ENCODE measurements at places on chromosomes 1 and 21.

GRCh38 chr1:206709772-206710459, 25.2 kb downstream of the MAPKAPK2 start:
- DNase-seq: no peak

DNA sequence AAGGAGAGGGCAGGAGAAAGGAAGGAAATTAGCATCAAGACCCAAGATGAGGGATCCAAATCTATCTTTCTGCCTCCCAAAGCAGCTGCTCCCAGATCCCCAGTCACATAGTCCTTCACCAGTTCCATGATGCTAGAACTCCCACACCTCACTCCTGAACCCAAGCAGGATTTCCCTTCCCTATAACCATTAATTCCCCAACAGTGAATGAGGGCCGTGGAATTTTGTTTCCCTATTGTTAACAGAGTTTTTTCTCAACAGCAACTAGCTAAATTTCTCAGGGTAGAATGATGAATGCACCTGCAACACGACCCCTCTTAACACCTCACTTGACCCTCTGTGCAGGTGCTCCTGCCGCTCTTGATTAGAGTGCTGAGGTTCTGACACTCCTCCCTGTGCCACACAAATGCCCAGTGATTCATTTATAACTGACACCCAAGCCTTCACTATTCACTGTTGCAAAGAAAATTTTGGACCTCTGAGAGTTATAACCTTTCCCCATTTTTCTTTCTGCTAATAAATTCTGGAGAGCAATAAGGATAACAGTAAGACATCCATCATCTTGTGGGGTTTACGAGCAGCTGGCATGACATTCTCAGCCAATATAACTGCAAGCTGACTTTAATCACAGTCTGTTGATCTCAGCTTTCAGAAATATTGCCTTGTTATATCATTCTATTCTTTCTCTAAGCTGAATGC, 25.4 kb upstream of the NPL start:
- DNase-seq: no peak

GRCh38 chr1:27348861-27349783, 7.3 kb downstream of the SYTL1 start:
- no peak for DNase-seq

- DNase-seq: no peak
These were observed 20.4 kb upstream of the ACTRT2 start for GRCh38 chr1:3000671-3001470.

- DNase-seq: no peak
These were observed at the start of gene SLAMF7 for GRCh38 chr1:160739098-160739511. TSS of gene SLAMF7 (plus strand) at chr1:160739247. CDS start at chr1:160739302, 55 bp downstream.

DNA sequence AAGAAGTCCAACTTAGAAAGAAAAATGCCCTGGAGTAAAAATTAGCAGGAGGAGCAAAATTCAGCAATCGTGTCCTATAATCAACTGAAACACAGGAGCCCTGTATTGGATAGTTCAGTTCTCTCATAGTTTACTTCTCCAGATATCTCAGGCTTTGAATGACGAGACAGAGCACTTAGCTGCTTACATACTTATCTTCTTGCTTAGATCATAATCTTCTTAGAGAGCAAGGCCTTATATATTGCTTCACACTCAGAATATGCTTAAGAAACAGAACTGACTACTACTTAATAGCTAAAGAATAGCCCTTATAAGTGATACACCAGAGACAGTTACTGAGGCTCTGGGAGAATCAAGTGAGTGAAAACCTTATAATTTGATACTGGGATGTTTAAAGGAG, 38.9 kb downstream of the TOR3A start:
- DNase-seq: no peak

DNA sequence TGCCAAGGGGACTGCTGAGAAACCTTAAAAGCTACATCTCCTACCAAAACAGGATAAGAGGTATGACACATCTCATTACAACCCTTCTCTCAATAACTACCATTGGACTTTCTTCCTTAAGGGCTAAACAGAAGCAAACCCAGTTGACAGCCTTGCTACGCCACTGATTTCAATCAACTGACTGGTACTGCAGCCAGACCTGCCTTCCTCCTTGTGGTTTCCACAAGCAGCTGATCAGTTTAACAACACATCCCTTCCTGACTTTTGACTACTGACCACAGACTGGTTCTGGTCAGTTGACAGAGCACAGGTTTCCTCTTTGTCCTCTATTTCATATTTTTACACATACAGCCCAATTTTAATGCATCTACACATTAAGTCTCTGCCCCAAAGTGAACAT, 108.8 kb downstream of the ADAMTS1 start:
- no peak for DNase-seq

DNA sequence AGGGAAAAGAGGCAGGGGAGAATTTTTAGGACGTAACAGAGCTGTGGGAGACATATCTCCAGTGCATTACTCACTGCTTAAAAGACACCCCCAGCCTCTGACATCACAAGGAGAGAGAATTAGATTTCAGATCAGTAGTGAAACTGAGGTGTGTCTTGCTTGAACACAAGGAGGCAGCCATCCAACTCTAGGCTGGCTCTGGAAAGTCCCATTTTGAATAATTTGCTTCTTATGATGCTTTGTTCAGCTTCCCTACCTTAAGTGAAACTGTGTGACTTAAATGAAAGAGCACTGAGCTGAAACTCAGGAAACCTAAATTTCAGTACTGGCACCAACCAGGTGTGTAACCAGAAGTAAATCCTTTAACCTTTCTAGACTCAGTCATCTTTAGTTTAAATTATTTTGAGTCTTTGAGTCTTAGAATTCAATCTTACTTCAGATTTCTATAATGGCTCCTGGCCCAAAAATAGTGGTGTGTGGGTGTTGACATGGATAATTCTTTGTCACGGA, 251.6 kb upstream of the SGIP1 start:
- DNase-seq: peak; percentile 50

DNA sequence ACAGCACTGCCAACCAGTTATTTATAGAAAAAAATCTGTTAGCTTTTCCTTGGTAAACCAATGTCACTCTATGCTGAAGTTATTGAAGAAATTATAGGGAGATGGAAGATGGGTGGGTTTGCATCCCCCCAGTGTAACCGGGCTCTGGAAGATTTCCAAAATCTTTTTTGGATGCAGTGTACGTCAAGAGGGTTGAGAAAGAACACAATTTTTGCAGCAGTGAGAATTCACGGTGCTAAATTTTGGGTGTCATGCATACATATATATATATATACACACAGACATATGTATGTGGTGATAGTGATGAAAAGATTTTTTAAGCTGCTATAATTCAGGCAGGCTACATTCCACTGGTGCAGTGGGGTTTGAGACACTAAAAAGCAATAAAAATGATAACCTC, 91.4 kb upstream of the MAGI3 start:
- no peak for DNase-seq

DNA sequence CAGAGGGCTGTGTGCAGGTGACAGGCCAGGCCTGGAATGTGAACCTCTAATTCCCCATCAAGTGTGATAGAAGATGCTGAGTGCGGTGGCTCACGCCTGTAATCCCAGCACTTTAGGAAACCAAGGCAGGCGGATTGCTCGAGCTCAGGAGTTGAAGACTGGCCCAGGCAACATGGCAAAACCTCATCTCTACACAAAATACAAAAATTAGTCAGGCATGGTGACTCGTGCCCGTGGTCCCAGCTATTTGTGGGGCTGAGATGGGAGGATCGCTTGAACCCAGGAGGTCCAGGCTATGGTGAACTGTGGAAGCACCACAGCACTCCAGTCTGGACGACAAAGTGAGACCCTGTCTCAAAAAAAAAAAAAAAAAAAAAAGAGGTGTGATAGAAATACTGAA, 40.1 kb upstream of the PUM1 start:
- DNase-seq: peak; percentile 2

GRCh38 chr1:241992734-241993133, 6.2 kb downstream of the MAP1LC3C start:
- DNase-seq: no peak

- DNase-seq: no peak
These were observed 1085.7 kb downstream of the NCAM2 start for GRCh38 chr21:22083899-22084298.

DNA sequence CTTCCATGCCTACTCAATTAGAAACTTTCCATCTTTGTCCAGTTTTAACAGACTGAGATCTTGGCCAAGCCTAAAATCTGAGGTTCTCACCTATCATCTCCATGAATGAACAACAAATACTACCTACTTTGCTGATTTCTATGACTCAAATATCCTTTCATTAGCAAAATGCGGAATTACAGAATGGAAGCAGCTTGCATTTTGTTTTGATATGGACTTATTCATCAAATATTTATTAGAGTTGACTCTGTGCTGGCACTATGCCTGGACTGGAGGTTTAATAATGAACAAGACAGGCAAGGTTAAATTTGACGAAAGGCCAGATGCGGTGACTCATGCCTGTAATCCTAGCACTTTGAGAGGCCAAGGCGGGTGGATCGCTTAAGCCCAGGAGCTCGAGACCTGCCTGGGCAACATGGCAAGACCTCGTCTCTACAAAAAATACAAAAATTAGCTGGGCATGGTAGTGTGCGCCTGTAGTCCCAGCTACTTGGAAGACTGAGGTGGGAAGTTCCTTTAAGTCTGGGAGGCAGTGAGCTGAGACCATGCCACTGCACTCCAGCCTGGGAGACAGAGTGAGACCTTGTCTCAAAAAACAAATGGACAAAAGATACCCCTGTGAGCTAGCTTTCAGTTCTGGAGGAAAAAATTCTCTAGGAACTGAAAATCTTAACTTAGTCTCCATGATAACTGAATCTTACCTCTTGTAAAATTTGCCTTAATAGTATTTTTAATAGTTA, 29.4 kb upstream of the SOD1 start:
- no peak for DNase-seq

DNA sequence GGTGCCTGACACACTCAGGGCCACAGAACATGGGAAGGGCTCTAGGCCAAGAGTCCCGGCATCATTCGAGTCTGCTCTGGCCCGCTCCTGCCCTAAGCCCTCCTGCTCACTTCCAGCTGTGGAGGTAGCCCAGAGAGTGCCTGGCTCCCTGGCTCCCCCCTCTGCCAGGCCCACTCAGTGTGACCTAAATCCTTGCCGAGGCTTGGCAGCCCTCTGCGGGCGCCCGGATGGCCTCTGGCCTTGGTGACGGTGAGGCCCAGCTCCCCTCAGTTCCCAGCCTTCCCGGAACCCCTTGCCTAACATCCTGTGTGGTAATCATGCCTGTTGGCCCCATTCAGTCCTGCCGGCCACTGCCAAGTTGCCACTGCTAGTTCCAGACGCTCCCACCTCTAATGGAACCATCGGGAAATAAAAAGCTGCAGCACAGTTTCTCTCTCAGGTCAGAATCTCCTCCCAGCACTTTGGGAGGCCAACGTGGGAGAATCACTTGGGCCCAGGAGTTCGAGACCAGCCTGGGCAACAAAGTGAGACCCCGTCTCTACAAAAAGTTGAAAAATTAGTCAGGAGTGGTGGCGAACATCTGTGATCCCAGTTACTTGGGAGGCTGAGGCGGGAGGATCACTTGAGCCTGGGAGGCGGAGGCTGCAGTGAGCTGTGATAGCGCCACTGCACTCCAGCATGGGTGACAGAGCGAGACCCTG, 1.2 kb upstream of the H6PD start:
- DNase-seq: no peak

GRCh38 chr1:25810341-25811299, 9.1 kb upstream of the MTFR1L start:
- peak; percentile 54 for DNase-seq

DNA sequence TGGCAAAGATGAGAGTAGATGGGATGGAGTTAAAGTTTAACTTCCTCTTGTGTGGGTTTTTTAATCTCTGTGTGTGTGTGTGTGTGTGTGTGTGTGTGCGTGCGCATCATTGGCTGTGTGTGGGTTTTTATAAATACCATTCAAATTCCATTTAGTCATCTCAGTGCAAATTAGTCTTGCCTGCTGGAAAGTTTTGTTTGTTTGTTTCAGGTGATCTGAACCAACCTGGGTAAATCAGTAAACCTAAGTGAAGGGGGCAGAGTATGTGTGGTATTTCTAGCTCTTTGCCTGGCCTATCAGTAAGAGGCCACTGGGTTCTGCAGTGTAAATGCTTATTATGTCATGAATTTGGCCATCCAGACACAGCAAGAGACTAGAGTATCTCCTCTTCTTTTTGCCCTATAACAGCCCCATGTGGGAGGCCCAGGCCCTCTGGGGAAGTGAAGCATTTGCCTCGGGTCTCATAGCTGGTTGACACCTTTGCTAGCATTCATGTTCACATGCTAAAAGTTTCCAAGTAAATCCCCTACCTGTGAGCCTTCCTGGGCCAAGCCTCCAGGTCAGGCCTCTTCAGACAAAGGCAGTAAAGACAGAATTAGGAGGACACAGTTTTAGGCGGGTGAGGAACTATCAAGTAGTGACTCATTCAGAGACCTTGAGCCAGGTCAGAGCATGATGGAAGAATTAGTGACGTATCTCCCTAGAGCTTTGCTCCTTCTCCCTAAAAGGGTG, 14.7 kb downstream of the INTS3 start:
- no peak for DNase-seq

GRCh38 chr1:239250353-239251035, 135.9 kb upstream of the CHRM3 start:
- no peak for DNase-seq

DNA sequence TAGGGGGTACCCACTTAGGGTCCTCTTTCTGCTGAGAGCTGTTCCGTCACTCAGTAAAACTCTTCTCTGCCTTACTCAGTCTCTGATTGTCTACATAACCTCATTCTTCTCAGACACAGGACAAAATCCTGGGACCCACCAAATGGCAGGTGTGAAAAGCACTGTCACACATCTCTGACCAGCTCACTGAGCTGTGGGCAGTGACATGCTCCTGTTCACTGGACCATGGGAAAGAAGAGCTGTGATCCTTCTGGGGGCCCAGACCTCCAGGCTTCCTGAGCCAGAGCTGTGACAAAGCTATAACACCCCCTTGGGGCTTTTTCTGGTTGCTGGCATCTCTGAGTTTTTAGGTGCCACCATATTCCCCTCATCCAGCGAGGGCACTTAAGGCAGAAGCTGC, 115.7 kb downstream of the NTPCR start:
- no peak for DNase-seq

GRCh38 chr1:170537798-170538503, 6.0 kb downstream of the GORAB start:
- DNase-seq: no peak

- no peak for DNase-seq
These were observed 470.2 kb downstream of the DISC1 start for GRCh38 chr1:232096751-232097150.

DNA sequence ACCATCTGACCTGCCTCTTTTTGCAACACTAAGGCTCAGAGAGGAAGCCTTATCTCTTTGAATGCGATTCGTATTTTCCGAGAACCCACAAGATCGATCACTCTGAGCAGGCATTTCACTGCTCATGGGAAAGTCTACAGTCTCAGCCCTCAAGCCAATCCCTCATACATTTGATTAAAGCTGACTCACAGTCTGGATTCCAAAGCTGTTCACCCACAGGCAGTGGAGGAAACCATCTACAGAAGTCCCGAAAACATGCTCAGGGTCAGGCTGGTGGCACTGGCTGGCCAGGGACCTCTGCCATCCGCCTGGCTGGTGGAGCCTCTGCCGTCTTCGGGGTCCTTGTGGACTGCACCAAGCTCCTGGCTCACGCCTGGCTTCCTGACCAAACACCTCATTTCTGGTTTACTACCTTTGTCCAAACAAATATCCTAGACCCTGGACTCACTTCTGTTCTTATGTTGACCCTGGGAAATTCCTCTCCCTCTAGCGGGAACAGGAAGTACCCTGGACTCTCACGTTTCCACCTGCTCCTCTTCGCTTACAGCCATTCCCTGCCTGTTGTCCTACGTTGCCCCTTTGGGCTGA, 650.0 kb downstream of the SMYD3 start:
- no peak for DNase-seq
